HepG2 (cell line): ENCODE measurements at places on chromosomes 12 and 14. TPM values are rescaled to one million over a fixed set of nuclear protein-coding genes. Genes with fewer than 3 reads are reported as not detected.

TTC6 gene
- 13.2 and 27.4 TPM in 2 replicates for total RNA-seq

PPP1CC gene
- total RNA-seq: 187 and 277 TPM in 2 replicates

HRK gene
- total RNA-seq: 0.02 TPM in 1 of 2 replicates, not detected in the other

B4GALNT1 gene
- 1.9 and 4.5 TPM in 2 replicates for total RNA-seq

SERPINA12 gene
- total RNA-seq: not detected in 2 replicates

SPIC gene
- total RNA-seq: not detected in 2 replicates

HVCN1 gene
- 0.20 and 0.49 TPM in 2 replicates for total RNA-seq

DDX11 gene
- total RNA-seq: 17.1 and 40.8 TPM in 2 replicates

REP15 gene
- total RNA-seq: 0.64 and 1.0 TPM in 2 replicates

PMEL gene
- total RNA-seq: 0.35 and 0.49 TPM in 2 replicates

IRF9 gene
- total RNA-seq: 13.8 and 14.9 TPM in 2 replicates

CD69 gene
- not detected in 2 replicates for total RNA-seq

TAS2R19 gene
- total RNA-seq: 0.88 and 5.3 TPM in 2 replicates

IL22 gene
- total RNA-seq: not detected in 2 replicates

ANKLE2 gene
- 16.2 and 35.3 TPM in 2 replicates for total RNA-seq
